ENCODE measurements at places on chromosomes 12 and 14.

GRCh38 chr12:96194971-96195844 is 1.0 kb downstream of the ELK3 start:
- DNase-seq, result peak; percentile 93

- DNase-seq, result no peak
These were observed 66.5 kb upstream of the MON2 start for GRCh38 chr12:62400135-62400534.

DNA sequence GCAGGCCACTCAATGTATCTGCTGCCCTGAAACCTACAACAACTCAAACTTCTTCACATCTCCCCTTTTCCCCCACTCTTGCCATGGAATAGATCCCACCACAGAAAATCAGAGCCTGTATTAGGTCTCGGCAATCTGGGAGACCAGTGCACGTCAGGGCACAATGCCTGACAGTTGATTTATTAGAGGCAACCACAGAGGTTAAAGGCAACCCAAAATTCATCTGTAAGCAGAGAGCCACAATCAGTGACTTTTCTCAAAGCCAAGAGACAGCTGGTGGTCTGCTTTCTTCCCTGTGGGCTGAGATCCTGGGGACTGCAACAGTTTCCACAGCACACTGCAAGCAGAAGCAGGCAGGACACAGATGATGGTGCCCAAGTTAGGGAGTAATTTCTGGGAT is 169.0 kb upstream of the NTF3 start:
- DNase-seq, result no peak

DNA sequence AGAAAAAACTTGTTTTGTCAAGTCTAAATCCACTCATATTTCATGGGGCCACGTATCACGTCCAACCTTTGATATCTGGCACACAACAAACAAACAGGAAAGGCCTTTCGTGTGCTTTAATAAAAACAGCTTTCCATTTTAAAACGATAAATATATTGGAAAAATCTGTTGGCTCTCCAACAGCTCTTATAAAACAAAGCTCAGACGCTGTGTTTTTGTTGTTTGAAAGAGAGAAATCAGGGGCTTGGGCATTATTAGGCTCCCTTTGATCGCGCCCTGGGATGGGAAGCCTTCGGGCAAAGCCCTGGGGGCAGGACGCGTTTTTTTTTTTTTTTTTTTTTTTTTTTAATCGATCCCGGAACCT is 429 bp upstream of the PLEKHA5 start:
- no peak for DNase-seq

DNA sequence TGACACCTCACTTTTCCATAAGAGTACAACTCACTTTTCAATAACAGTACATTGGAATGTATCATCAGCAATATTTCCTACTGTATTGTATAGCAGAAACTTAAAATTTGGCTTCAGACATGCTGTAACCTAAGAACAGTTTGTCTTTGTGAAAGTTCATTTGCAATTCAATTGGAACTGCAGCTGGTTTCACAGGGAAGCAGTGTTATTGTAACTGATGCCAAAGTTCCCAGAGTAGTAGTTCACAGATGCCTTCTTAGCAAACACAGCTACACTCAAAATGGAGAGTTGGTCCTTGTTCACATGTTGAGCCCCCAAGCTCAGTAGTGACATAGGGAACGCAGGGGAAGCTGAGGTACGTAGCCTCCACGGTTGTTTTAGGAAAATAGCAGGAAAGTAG is 23.3 kb downstream of the PPP1R36 start:
- DNase-seq, result no peak

GRCh38 chr12:39372929-39373328 is 70.0 kb downstream of the KIF21A start:
- peak; percentile 44 for DNase-seq

DNA sequence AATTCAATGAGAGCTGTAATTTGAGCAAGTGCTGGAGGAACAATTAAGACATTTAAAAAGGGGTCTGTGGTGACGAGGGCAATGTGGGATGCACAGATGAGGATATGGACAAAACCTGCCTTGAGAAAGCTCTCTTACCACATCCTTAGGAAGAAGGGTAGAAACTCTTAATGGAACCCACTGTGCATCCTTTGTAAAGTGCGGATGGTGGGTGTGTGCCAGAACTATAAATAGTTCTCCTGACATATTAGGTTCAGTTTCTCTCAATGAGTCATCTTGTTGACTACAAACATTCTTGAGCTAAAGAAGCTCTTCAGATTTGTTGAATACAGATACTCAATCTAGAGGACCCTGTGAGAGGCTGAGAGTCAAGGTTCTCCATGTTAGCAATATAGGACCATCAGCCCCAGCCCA is 106.1 kb upstream of the ANO4 start:
- DNase-seq, result no peak

DNA sequence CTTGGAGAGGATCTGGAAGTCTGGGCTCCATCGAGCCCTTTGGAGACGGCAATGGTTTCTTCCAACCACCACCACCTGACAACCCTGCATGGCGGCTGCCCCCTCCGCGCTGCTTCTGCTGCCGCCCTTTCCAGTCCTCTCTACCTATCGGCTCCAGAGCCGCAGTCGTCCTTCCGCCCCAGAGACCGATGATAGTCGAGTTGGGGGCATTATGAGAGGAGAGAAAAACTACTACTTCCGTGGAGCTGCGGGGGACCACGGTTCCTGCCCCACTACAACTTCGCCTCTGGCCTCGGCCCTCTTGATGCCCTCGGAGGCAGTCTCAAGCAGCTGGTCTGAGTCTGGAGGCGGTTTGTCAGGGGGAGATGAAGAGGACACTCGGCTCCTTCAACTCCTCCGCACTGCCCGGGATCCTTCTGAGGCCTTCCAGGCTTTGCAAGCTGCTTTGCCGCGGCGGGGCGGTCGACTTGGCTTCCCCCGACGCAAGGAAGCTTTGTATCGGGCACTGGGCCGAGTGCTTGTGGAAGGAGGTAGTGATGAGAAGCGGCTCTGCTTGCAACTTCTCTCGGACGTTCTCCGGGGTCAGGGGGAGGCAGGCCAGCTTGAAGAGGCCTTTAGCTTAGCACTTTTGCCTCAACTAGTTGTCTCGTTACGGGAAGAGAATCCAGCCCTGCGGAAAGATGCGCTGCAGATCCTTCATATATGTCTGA is 499 bp downstream of the TOGARAM1 start:
- DNase-seq, result peak; percentile 64

Measured in NB4 (cell line).